ENCODE measurements at places on chromosomes 2 and 18.

GRCh38 chr2:238398577-238398976, 28.1 kb upstream of the ASB1 start:
- DNase-seq: no peak

DNA sequence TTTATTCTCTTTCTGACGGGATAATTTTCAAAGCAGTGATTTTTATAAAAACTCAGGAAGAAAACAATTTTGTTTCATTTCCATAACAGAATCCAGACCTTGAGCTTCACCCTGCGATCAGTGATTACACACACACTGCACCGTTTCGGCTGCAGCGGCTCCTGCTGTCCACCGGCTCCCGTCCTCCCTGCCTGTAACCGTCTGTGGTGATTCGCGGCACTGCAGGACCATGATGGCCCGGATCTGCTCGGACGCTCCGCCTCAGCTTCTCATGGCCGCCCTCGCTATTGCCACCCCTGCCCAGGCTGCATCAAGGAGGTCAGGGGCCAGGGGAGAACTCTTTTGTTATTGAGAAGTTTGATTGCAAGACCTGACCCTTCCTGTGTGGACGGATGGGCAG, 246.1 kb downstream of the TWIST2 start:
- no peak for DNase-seq

- DNase-seq: no peak
These were observed 520.6 kb downstream of the STK39 start for GRCh38 chr2:167726788-167727187.

GRCh38 chr18:12278741-12279682, 24.9 kb downstream of the CIDEA start:
- DNase-seq: no peak

Data from hematopoietic multipotent progenitor cell treated with erythropoietin and hydrocortisone succinate and interleukin-3 and kit ligand, for 4 days (in vitro differentiated cells).